SW480 (cell line): ENCODE measurements at places on chromosomes 6 and 20.

DNA sequence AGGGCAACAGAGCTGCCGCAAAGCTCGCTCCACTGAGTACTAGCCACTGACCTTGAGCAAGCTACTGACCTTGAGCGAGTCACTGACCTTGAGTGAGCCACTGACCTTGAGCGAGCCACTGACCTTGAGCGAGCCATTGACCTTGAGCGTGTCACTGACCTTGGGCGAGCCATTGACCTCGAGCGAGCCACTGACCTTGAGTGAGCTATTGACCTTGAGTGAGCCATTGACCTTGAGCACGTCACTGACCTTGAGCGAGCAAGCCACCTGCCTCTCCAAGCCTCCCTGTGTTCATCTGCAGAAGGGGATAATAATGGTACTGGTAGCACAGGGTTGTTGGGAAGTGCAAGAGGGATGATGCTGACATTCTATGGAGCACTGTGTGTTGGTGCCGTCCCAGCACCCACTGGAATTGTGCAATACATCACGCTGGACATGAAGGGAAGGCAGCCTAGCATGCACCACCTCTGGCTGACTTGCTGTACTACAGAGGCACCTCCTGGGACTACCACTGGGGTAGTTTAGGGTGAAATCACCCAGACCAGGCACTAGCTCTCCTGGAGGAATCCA, 60.2 kb downstream of the CTCFL start:
- peak; percentile 62 for DNase-seq

DNA sequence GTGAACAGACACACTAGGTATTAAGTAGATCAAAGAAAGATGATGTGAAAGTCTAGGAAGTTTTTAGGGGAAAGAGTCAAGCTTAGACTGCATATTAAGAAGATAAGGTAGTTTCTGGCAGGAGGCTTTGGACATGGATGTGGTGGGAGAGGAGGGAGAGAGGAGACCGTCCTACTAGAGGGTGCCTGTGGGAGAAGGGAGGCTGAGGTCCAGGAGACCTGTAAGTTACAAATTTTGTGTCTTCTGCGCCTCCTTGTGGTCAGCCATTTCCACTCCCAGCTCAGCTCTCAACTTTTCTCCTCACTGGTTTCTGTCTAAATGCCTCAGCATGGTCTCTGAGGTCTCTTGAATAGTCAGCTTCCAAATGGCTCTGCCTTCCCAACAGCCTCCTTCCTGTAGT, 193.5 kb downstream of the UNC5CL start:
- peak; percentile 26 for DNase-seq

DNA sequence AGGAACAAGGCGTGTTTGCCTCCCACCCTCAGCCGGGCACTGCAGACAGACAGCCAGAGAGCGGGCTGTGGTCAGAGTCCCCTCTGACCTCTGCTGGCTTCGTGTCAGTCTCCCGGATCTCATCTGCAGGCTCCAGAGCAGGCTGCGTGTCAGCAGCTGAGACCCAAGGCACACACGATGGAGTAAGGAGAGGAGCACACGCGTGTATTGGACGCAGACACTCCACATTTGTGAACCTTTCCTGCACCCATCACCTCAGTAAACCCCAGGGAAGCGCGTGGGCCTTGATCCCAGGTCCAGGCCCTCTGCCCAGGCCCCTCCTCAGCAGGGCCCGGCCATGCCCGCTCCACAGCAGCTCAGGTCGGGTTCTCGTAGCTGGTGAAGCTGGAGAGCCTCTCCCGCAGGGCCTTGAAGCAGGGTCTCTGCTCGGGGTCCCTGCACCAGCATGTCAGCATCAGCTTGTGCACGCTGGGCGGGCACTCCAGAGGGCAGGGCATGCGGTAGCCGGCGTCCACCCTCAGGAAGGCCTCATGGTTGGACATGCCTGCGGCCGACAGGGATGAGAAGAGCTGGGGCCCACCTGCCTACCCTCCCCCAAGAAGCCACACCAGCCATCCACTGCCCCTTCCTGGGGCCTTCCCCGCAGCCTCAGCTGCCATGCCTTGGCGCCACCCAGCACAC, 7.9 kb downstream of the PTK6 start:
- no peak for DNase-seq

DNA sequence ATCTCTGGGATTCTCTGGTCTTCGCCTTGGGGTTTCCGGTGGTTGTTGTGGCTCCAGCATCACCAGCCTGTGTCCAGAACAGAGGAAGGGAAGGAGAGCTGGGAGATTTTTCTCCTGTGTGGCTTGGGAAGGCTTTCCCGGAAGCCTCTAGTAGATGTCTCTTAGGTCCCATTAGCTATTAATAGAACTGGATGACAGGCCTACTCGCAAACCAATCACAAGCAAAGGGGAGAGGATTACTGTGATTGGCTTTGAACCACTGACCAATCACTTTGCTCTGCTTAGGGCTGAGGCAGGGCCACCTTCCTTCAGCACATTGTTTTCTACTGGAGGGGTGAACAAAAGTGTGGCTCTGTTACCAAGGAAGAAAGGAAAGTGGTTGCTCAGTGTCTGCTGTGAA, 203.4 kb upstream of the SULF2 start:
- DNase-seq, result no peak

- no peak for DNase-seq
These were observed 684.1 kb upstream of the NRSN1 start for GRCh38 chr6:23441808-23442461.

DNA sequence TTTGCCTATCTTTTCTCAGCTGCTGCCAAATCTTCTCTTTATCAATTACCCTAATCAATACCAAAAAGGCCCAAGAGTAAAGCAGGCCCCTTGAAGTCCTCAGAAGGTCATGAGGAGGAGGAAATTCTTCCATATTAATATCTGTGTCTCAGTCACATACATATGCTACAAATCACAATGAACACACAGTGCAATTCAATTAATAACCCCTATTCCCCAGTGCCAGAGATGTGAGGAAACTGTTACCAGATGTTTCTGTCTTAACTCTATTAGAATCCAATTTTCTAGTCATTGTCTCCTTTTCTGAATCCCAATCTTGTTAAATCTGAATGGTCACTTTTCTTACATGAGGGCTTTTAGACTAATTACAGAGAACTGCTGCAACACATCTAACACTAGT, 45.9 kb upstream of the SLC2A12 start:
- no peak for DNase-seq

DNA sequence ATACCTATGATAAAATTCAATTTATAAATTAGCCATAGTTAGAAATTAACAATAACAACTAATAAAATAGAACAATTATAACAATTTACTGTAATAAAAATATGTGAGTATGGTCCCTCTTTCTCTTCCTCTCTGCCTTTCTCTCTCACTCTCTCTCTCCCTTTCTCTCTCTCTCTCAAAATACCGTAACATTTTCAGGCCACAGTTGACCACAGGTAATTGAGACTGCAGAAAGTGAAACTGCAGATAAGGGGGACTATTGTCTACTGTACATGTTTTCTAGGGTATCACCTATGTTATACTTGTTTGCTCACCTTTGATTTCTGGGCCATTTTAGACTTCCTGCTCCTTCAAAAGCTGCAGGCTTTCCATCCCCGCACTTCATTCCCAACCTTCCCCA, 46.8 kb downstream of the LY86 start:
- no peak for DNase-seq

DNA sequence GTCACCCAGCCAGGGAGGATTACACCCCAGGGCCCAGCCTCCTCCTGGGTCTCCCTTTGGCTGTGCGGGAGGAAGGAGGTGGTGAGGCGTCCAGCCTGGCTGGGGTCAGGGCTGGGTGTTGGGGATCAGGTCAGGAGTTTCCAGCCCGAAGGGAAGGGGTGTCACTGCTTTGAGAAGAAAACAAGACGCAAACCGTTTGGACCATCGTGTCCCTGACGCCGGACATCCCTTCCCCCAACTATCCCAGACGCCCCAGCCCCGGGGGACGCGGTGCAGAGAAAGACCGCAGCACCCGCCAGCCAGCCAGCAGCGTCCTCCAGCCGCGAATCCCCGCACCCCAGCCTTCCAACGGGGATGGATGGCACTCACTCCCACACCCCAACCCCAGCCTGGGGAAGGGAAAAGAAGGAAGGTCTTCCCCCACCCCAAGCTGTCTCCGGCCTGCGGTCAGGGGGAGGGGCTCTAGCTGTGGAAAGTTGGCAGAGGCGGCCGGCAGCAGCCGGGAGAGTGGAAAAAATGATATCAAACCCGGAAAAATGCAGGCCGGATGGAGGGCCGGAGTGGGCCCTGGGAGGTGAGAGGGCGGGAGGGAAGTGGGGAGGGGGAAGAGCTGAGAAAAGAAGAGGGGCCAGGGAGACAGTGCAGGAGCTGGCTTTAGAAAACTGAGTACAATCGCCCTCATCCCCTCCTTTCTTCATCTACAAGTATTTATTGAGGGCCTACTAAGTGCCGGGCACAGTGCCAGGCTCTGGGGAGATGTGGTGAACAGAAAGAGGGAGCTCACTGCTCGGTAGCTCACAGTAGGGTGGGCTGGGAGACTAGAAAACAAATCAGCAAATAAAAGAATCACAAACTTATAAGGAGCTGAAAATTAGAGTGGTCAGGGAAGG, 10.6 kb downstream of the REM1 start:
- DNase-seq, result no peak

DNA sequence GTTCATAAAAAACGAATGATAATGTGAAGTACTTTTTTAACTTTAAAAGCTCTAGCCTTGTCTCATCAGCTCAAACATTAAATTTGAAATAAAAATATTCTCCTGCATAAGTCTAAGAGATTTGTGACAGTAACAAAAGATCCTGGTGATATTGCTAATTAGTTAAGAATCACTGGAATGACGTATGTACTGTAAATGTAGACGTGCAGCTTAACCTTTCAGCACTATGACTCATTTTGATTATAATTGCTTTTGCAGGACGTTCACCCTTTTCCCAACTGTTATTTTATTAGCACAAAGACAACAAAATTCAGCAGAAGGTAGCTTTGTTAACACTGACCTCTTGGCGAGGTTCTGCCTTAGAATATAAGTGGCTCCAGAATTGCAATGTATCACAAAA, 68.6 kb downstream of the TENT5A start:
- DNase-seq, result no peak

GRCh38 chr6:148112851-148113319, 229.8 kb upstream of the SASH1 start:
- no peak for DNase-seq

DNA sequence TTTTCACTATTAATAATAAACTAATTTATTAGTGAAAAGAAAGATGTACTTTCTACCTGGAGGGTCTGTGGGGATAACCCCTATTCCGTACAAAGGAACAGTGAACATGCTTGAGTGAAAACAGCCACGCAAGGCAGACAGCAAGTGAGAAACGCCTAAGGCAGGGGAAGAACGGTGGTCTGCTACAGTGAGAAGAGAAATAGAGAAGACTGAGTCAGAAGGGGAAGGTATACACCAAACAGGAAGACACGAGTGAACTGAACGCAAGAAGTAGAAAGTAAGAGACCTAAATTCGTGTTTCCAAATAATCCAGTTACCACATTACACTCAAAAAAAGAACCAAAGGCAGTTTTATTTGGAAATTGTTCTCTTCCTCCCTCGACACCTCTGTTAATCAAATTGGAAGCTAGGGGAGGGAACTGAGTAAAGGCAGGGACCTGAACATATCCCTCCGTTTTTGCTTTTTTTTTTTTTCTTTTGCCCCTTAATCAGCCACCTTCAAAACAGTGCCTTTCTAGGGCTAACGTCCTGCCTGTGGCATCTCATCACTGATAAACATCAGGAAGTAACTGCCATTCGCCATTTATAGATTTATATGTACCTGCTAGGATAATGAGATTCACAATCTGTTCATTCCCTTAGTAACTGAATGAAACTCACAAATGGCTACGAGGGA, 48.9 kb downstream of the ATXN1 start:
- DNase-seq, result no peak

- DNase-seq, result no peak
These were observed 107.1 kb downstream of the PSMB1 start for GRCh38 chr6:170445971-170446370.

GRCh38 chr6:170136541-170137175, 154.2 kb downstream of the DLL1 start:
- DNase-seq, result no peak

- DNase-seq, result no peak
These were observed 78.0 kb upstream of the ELOVL5 start for GRCh38 chr6:53426667-53427270.

DNA sequence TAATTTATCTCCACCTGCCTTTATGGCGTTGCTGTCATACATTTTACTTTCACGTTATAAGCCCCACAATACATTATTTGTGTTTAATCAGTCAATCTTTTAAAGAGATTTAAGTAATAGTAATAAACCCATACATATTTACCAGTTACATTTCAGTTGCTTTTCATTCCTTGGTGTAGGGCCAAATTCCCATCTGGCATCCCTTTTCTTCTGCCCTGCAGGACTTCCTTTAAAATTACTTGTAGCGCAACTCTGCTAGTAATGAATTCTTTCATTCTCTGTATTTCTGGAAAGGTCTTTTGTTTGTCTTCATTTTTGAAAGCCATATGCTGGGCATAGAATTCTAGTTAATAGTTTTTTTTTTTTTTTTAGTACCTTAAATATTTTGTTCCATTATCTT, 24.9 kb downstream of the ZNF334 start:
- no peak for DNase-seq

- DNase-seq, result no peak
These were observed 27.7 kb upstream of the FBXL4 start for GRCh38 chr6:98975421-98975820.
